ENCODE measurements at places on chromosomes 5 and 9.

DNA sequence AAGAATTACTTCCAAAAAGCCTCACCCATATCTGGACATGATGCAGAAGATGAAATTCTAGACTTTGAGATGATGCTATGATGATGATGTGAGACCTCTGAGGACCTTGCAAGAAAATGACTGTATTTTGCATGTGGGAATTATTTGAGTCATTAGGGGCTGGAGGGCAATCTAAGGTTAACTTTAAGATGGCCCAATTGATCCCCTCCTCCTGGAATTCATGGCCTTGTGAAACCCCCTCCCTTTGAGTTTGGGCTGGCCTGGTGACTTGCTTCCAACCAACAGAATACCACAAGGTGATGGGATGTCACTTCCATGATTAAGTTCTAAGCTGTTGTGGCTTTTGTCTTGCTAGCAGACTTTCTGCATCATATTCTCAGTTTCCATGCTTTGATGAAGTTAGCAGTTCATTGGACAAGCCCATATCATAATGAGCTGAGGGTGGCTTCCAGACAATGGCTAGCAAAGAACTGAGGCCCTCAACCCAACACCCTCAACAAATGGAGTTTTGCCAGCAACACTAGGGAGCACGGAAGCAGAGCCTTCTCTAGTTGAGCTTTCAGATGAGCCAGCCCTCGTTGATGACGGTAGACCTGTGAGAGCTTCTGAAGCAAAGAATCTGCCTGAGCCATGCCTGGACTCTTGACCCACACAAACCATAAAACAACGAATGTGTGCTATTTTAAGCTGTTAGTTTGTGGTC lies 7.4 kb upstream of the AMACR start:
- DNase-seq: no peak

- no peak for DNase-seq
Measured at GRCh38 chr9:126397056-126397455, 70.4 kb downstream of the MVB12B start.

DNA sequence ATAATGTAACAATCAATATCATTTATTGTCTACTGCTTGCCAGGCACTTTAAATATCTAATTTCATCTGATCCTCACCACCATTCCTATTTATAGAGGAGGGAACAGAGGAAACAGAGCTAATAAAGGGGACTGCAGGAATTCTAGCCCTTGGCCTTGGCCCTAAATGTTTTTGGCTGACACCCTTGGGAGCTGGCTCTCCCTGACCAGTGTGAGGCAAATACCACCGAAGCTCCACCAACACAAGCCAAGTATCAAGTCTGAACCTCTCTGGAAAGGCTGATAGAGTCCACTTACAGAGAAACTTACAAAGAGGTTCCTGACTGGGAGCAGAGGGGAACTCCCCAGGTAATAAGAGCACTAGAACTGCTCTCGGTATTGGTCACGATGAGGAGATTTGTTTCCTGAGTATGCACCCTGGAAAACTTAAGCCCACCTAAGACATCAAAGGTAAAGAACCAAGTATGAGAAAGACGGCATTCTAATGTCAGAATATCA lies 243.1 kb upstream of the PANK3 start:
- no peak for DNase-seq

GRCh38 chr9:130382096-130382495 lies 62.7 kb upstream of the ASS1 start:
- DNase-seq: no peak

GRCh38 chr5:37721447-37721871 lies 118.4 kb downstream of the GDNF start:
- no peak for DNase-seq

DNA sequence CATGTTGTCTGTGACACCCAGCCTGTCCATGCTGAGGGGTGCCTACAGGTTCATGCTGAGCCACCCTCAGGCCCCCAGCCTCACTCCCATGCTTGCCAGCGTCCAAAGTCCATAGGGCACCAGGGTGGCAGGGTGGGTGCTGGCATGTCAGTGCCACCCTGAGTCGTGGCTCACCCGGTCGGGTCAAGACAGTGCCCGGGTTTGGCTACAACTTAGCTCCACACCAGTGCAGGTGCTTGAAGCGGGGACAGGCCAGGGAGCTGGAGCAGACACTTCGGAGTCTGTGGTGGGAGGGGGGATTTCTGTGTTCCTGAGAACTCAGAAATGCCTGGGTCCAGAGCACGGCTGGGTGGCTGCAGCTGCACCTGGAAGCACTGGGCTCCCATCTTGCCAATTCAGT lies 579.2 kb upstream of the FAM174A start:
- no peak for DNase-seq

GRCh38 chr5:66351813-66352212 lies 207.7 kb downstream of the SREK1 start:
- DNase-seq: no peak

DNA sequence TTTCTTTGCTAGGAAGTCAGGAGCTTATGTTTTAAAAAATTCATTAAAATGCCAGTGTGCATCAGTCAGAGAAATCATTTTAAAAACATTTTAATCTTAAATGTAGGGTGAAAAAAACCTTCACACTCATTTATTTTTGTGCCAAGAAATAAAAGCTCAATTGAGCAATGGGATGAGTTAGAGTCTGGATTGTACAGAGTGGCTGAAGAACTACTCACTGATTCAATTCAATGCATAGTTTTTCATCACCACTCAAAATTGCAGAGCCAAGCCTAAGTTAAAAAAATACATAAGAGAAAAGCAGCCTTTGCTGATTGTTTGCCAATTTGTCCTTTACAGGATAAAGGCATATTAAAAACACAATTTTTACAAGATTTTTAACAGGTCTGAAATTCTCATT lies 168.2 kb upstream of the DMRTA1 start:
- DNase-seq: no peak
